Stimulated activated CD4-positive, alpha-beta T cell treated with anti-CD3 and anti-CD28 coated beads, Interleukin-4, amount 100 ng/mL, for 1 hour (primary cell): ENCODE measurements at places on chromosomes 11 and 22.
A peak's percentile ranks its signal among the peaks of the same experiment; 100 is the strongest.

GRCh38 chr11:6648501-6648900 lies 7.1 kb downstream of the DCHS1 start:
- DNase-seq = no peak

- DNase-seq = no peak
Observed at GRCh38 chr11:6458352-6459098, 15.2 kb downstream of the TRIM3 start.

DNA sequence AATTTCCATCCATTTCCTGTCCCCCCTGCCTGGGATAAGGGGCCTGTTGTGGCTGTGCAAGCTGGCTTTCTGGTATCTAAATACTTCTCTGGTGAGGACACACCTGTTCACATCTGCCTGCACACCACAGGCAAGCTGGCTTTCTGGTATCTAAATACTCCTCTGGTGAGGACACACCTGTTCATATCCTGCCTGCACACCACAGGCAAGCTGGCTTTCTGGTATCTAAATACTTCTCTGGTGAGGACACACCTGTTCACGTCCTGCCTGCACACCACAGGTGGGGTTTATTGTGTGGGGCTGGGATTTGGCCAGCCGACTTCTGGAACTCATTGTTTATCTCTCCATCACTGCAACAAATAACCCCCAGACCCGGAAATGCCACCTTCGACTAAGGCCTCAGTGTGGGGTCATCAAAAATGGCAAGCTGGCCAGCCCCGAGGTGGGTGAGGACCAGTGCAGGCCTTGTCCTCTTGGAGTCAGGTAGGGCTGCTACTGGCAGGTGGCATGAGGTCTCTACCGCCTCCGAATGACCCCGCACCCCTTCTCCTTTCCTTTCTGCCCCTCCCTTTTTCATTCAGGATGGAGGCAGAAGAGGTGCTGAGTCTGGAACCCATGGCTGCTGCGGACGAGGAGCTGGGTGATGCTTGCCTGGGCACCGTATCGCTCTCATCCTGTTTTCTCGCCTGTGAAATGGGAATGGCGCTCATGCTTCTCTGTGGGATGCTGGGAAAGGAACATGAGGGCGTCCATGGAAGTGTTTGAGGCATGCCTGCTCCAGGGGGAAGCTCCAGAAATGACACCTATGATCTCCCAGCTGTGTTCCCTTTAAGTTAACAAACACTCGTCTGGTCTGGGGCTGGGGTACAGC lies 43.5 kb upstream of the MYEOV start:
- no peak for DNase-seq

DNA sequence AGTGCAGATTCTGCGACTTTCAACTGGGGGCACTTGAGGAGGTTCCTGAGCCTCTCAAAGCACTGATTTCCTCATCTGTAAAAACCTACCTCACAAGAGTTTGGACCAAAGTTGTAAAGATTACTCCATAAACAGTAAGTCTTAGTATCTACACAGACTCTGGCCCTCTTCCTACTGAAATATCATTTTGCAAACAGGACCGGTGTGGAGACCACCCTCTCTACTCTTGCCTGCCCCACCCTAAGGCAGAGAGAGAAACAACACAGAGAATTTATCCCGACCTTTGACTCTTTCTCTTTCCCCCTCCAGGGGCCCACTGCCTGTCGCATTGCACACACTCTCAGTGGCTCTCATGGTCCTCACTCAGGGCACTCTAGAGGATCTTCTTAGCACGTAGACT lies 117.9 kb upstream of the LDLRAD3 start:
- no peak for DNase-seq

GRCh38 chr22:20725987-20726558 lies 47.8 kb upstream of the SERPIND1 start:
- DNase-seq = no peak

GRCh38 chr11:201966-202365 lies 5.2 kb downstream of the BET1L start:
- DNase-seq = no peak

GRCh38 chr11:9072626-9073176 lies 18.7 kb downstream of the SCUBE2 start:
- no peak for DNase-seq

GRCh38 chr11:61621917-61622585 lies 41.2 kb upstream of the SYT7 start:
- no peak for DNase-seq

DNA sequence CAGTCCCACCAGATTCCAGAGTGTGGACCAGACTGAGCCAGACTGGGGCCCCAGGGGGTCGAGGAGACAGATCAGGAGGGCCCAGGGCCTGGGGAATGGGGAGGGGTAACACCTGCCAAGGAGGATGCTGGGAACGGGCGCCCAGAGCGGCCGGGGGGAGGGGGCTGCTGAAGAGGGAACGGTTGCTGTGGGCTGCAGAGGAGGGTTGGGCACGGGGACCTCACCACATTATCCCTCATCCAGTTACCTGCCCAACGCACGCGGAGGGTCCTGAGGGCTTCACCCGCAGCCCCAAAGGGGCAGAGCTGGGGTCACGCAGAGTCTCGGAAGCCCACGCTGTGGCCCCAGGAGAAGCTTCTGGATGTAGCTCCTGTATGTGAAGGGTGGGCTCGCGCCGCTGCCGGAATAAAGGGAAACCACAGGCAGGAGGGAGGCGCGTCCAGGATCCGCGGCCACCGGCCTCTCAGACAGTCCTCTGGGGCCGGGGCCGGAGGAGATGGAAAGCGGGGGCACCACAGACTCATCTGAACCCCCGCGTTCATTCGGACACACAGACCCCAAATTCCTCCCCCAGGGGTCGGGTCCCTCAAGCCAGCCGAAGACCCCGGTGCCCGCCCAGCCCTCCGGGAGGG lies 866 bp upstream of the SELENOO start:
- DNase-seq = peak; percentile 23

DNA sequence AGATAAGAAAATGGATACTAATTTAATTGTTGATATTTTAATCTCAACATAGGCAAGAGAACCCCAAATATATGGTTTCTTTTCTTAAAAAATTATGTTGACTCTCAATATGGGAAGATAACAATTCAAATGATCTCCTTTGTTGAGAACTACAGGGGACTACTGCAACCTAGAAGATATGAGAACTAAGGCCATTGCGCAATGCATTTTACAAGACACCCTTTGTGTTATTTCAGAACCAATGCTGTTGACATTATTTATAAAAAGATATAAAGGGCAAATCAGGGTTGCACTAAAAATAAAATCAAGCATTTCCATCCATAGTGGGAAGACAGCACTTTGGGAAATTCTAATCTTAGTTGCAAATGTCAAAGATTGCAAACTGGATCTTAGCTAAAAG lies 322.3 kb downstream of the SOX6 start:
- DNase-seq = no peak

- no peak for DNase-seq
Observed at GRCh38 chr22:41350087-41350486, 31.7 kb upstream of the TEF start.

DNA sequence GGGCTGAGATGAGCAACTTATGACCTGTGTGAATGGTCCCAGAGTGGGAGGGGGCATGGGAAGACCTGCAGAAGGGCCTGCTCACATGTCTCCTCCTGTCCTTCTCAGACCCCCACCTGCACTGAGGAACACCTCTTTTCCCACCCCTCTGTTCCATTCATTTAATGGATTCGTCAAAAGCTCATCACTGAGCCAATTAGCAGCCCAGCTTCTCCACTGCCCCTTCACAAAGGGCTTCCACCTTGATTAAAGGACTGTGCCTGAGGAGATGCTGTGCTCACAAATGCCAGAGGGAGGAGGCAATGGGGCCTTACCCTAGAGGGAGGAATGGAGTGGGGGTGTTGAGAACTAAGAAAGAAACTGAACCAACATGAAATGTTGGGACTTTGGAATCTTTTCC lies 14.0 kb upstream of the CDON start:
- no peak for DNase-seq

DNA sequence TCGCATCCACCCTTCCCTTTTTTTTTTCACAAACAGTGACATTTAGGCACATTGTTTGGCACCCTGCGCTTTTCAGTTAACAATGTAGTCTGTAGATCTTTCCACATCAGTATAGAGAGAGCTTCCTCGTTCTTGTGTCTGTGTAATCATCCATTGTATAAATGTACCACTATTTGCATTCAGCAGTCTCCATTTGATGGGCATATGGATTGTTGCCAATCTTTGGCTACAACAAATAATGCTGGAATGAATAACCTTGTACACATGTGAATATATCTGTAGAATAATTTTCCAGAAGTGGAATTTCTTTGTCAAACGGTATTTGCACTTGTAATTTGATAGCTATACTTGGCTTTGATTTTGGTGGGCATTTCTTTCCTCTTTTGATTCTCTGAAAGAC lies 17.1 kb downstream of the MPEG1 start:
- no peak for DNase-seq

- DNase-seq = no peak
Observed at GRCh38 chr11:65903068-65903481, 2.9 kb upstream of the FOSL1 start.

GRCh38 chr22:32874976-32875375 lies 73.5 kb downstream of the TIMP3 start:
- no peak for DNase-seq

GRCh38 chr11:68263444-68264035 lies 8.2 kb downstream of the C11orf24 start:
- DNase-seq = no peak

DNA sequence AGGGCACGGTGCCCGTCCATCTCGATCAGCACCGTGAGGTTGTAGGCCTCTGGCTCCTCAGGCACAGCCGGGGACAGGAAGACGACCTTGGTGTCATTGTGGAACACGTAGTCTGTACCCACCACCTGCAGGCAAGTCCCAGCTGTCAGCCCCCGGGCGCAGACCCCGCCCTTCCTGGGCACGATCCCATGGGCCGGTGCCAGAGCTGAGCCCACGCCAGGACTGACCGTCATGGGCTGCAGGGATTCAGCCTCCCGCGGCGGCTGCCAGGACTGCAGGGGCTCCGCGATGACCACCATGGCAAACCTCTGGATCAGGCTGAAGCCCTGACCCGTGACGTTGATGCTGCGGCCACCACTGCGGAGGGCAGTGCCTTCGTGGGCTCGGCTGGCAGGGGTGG lies 11.8 kb upstream of the MAPK11 start:
- no peak for DNase-seq

DNA sequence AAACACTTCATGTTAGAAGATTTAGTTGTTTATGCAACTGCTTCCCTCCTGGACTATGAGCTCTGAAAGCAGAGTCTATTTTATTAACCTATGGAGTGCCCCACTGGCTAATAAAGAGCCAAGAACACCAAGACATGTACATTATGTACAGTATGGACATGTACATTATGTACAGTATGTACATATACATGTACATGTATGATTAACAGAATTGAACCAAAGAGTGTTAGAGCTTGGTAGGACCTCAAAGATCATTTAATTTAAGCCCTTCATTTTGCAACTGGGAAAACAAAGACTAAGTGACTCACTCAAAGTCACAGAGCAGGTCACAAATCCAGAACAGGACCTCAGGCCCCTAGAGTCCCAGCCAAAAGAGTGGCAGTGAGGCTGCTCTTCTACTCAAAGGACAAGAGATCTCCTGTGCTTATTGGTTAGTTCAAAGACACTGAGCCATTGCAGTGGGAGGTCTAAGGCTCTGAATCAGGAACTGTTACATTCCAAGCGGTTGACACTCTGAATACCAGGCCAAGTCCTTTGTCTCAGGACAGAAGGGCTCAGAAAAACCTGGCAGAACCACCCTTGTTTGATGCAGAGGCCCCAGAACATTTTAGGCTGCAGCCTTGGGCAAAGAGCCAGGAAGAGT lies 103.8 kb downstream of the FAM168A start:
- DNase-seq = no peak

- DNase-seq = no peak
Observed at GRCh38 chr11:120224972-120225909, 14.4 kb downstream of the OAF start.

- no peak for DNase-seq
Observed at GRCh38 chr11:128036556-128037093, 550.7 kb downstream of the ETS1 start.

DNA sequence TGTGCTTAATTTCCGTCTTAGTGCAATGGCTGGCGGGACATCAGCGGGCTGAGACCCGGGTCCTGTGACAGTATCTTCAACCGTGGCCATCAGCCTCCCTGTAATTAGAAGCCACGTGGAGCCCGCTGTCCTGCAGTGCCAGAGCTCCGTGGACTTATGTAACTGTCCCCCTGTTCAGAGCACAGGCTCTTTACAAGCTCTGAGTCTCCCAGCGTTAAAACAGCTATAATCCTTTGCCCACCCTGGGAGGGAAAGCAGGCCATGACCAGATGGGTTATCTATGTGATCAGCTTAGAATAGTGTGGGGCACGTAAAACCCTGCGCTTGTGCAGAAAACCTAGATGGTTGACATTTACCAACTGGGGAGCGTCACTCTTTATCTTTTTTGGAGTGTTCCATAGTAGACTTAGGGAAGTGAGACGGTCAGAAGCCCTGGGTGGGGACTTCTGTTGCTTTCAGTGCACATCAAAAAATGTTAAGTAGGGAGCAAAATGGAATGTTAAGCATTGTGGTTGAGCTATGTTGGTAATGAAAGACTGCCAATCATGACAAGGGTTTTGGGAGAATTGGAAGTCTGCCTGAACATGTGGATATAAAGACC lies 103.5 kb upstream of the CADM1 start:
- no peak for DNase-seq

DNA sequence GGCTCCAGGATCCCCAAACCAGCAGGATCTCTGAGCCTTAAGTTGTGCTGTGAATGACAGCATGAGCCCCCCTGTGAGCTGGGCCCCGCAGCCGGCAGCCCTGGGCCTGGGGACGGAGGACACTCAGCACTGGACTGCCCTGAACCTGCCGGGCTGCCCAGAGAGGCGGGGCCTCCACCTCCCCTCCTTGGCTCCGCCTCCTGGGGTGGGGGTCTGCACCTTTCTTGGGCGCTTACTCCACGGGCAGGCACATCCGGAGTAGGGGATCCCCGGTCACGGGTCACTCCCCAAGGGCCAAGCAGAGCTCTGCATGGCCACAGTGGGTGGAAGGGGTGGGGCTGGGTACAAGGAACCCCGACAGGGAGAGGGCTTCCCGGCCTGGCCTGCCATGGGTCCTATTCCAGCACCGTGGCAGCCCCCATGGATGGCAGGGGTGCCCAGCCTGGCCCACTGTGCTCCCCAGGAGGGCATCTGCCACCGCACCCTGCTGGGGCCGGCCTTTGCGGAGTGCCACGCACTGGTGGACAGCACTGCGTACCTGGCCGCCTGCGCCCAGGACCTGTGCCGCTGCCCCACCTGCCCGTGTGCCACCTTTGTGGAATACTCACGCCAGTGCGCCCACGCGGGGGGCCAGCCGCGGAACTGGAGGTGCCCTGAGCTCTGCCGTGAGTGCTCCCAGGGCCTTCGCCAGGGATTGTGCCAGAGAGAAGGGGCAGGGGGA lies 5.4 kb downstream of the MUC5B start:
- no peak for DNase-seq
